Caki2 (cell line): ENCODE measurements at places on chromosomes 6 and 20. TPM values are rescaled to one million over a fixed set of nuclear protein-coding genes. Genes with fewer than 3 reads are reported as not detected.
A peak's percentile ranks its signal among the peaks of the same experiment; 100 is the strongest.

EBF4 gene
- total RNA-seq, result 9.6 and 12.7 TPM in 2 replicates

FOXO3 gene
- total RNA-seq, result 8.8 and 10.0 TPM in 2 replicates

PRRT1 gene
- not detected in 2 replicates for total RNA-seq

FAM83B gene
- total RNA-seq, result not detected in 2 replicates

TMEM74B gene
- total RNA-seq, result not detected in 2 replicates

LAMA4 gene
- total RNA-seq, result 12.0 and 12.4 TPM in 2 replicates

ENPP4 gene
- 2.3 TPM in 2 replicates for total RNA-seq

LIN28B gene
- total RNA-seq, result not detected in 2 replicates

PBOV1 gene
- not detected in 2 replicates for total RNA-seq

CST5 gene
- total RNA-seq, result not detected in 2 replicates

DNA sequence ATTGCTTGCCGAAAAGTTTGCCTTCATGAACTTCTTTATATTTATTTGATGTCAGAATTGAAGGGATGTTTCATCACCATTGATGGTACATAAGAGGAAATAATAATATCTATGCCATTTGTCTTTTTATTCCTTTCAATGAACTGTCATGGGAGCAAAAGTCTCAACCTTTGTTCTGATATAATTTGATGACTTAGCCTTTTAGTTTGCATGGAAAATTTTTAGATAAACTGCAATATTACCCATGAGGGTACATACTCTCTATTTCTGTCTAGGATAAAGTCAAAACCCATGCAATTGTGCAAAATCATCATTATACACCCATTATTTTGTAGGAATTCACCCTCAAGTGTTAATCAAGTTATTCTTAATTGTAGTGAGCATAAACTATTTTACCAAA, 15.9 kb downstream of the TBXT start:
- DNase-seq, result no peak

DNA sequence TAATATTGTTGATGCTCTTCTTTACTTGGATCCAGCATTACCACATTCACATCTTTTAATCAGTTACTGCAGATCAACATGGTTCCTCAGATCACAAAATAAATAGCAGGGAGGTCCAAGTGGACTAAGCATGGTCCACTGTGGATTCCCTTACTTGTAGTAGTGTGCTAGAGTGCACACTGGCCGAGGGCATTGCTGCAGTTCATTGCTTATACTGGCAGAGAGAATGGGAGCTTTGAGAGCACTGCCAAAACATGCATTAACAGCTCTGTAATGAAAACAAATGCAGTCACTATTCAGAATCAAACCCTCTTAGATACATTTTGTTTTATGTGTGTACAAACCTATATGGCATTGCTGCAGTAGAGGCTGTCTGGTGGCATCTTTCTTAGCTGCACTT, 471.5 kb downstream of the CD109 start:
- DNase-seq, result no peak

GRCh38 chr6:16688436-16688835, 72.8 kb downstream of the ATXN1 start:
- no peak for DNase-seq

DNA sequence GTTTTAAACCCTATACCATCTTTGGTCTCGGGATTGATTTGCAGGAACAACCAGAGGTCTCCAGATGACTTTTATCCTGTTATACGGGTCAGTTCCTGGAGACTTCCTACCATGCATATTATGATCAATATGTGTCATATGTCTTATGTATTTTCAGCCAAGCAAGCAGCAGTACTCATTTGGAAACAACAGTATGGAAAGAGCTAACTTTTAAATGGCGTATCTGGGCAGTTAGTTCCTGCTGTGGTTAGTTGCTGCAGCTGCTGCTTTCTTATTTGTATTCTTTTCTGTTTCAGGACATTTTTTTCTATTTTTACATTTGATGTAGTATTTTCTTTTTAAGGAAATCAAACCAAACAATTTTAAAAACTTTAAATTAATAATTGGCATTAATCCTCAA, 207.5 kb downstream of the MANEA start:
- no peak for DNase-seq

- DNase-seq, result no peak
Observed at GRCh38 chr6:147900247-147900830, 391.8 kb downstream of the SAMD5 start.

- DNase-seq, result no peak
Observed at GRCh38 chr6:142222022-142222421, 75.0 kb downstream of the VTA1 start.

GRCh38 chr20:9595763-9596162, 81.4 kb downstream of the LAMP5 start:
- no peak for DNase-seq

DNA sequence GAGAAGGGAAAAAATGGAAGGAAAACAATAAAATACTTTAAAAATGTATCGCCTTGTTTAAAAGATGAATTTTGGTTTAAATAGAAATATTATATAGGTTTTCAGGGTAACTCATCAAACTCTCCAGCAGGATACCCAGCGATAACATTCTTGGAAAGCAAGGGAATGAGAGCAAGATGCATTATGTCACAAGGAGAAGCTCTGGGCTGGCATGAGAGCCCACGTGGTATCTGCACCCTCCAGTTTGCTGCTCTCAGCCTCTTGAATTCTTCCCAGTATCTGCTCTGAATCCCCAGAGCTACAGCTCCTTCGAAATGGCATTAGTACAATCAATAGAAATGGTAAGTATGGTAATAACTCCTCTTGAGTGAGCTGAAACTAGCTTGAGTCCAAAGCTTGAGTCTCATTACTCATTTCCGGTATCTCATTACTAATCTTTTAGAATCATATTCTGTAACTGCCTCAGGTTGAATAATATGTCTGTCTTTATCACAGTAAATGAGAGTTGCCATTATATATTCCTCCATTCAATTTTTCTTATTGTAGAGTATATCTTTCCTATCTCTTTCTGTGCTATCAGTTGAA, 4.9 kb upstream of the TMEM242 start:
- DNase-seq, result no peak

DNA sequence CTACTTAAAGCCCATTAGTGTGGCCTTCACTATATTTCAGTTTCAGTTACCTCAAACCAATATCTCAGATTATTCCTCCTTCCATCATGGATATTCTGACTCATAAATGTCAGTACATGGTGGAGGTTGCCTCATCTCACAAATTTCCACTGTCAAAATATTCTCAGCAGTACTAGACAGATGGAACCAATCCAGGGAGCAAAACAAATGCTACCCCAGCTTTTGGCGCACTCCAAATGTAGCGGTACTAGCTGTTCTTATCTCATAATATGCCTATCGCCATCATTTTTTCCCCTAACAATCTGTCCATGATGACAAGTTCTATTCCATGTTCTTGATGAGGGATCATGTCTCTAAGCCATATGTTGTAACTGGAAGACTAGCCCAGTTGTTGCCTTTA, 1026.1 kb downstream of the KIF16B start:
- no peak for DNase-seq

DNA sequence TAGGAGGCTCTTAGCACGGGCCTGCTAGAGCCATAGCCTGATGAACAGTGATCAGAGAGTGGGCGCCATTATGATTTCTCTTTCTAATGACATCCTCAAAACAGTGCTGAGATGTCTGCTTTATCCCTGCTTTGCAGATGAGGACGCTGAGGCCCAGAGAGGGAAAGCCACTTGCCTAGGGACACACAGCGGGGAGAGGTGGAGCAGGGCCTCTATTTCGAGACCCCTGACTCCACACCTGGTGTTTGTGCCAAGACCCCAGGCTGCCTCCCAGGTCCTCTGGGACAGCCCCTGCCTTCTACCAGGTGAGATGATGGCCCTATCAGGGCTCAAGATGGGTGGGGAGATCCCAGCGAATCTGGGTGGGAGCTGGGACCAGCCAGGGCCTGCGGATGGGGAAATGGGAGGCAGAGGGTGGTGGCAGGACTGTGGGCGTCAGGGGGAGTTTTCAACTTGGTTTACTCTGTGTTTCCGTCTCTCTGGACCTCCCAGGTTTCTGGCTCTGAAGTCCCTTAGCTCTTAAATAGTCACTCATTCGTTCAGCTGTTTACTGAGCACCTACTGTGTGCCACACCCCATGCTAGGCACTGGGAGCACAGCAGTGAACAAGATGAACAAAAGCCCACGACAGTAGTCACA, 36.7 kb downstream of the SRC start:
- DNase-seq, result no peak

DNA sequence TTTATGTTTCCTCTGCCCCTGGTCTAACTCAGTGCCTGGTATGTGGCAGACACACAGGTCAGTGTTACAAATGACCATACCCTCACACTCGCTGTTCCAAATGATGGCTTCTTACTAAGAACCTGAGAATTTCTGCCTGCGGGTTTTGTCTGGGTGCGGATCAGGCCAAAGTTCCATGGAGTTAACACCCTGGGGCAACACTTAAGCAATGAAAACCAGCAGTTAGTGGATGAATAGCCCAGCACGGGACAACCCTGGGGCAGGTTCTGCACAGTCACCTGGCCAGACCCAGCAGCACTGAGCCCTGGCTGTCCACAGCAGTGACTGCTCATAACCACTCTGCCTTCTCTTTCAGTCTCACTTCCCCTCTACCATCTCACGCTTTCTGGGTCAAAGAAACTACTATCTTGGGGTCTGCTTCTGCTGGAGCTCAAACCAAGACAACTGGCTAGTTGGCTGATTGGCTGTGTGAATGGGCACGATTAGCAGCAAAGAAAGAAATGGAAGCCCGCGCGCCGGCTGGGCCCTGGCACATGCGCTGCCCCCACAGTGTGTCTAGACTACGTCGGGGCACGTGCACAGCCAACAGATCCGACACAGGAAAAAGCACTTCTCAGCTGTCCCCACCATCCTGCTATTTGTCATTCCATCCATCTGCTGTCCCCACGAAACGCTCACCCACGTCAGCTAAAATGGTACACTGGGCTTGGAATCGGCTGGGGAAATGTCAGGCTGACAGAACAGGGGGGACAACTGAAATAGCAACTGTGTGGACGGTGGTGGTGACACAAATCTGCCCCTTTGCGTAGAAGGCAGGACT, 36.6 kb downstream of the MGME1 start:
- DNase-seq, result peak; percentile 62

- DNase-seq, result no peak
Observed at GRCh38 chr6:137851669-137852068, 15.4 kb upstream of the TNFAIP3 start.

DNA sequence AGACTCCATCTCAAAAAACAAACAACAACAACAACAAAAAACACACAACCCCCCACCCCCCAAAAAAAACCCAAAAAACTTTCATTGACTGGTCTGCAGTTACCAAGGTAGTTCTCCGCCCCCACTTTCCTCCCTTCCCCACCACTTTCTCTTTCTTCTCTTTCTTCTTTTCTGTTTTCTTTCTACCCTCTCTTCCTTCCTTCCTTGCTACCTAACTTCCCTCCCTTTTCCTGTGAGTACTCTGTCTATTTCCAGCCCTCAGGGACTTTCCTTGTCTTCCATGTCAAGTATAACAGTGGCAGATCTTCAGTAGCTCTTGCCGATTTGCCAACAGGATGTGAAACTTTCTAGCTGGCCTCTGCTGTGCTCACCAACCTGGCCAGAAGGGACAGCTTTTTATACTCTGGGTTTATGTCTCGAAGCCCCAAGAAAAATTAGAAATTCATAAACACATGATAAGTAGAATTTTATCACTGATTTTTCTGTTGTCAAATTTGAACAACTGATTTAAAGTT, 399.5 kb downstream of the QKI start:
- DNase-seq, result no peak

- no peak for DNase-seq
Observed at GRCh38 chr20:13690943-13691342, 52.2 kb upstream of the TASP1 start.

DNA sequence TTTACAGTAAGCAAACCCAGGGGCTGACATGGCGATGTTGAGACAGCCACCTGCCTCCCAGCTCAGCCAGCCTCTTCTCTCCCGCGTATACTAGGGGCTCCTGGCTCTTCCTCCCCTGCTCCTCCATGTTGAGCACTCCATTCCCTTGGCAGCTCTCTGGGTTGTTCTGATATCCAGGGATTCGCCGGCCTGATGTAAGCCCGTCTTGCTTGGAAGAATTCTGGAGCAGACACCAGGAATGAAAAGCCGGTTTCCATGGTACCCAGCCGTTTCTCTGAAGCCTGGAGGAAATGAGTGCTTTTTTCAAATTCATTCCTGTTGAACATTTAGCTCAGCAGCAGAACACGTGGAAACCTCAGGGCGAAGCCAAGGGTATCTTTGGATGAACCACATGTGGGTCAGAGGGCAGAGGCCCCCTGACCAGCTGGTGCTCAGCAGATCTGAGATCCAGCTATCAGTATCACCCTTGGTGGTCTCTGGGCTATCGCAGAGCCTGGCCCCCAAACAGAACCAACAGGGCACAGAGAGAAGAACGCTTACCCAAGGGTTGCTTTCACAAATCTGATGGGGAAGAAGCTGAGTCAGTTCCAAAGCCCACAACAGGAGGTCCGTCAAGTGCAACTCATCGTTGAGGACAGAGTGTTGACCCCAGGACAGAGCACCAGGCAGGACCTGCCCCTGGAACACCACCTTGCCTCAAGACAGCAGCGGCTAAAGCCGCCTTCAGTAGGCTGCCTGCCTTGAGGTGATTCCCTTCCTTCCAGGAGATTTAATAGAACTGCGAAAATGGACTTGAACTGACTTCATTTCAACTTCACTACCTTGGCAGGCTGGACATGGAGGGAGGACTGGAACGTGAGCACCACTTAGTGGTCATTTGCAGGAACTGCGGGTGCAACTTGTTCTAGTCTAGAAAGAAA, 96.1 kb upstream of the RIN2 start:
- DNase-seq, result peak; percentile 46

GRCh38 chr6:136547871-136548270, 2.4 kb downstream of the MAP7 start:
- DNase-seq, result no peak

- no peak for DNase-seq
Observed at GRCh38 chr6:43943099-43943766, 173.2 kb downstream of the VEGFA start.

GRCh38 chr20:59823491-59824259, 109.8 kb downstream of the SYCP2 start:
- DNase-seq, result no peak

DNA sequence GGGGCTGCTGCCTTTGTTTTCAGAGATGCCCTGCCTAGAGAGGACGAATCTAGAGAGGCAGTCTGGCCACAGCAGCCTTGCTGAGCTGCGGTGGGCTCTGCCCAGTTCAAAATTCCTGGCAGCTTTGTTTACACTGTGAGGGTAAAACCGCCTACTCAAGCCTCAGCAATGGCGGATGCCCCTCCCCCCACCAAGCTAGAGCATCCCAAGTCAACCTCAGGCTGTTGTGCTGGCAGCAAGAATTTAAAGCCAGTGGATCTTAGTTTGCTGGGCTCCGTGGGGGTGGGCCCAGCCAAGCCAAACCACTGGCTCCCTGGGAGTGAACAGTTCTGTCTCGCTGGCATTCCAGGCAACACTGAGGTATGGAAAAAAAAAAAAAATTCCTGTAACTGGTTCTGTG, 970.9 kb downstream of the TBC1D32 start:
- no peak for DNase-seq

- DNase-seq, result no peak
Observed at GRCh38 chr20:48720256-48720985, 107.4 kb downstream of the PREX1 start.
